ENCODE measurements at places on chromosomes 1 and 21.

DNA sequence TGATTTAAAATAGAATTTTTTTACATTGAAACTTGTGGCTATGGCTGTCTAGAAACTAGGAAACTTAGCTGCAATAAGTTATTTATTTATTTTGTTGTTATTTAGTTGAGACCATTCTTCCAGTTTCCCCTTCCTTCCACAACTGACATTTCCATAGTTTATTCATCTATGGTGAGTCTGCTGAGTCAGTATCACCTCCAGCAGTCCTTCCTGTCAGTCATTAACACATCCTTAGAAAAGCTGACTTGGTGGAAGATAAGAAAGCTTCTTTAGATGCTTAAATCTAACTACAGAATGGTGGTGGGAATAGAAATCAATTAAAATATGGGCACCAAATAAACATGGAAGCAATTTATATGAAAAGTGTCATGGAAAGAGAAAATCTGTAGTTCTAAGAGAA is 714.0 kb downstream of the RWDD3 start:
- DNase-seq: no peak
- no peaks in the 10 kb centered on the region for H3K27me3 ChIP-seq
- no peaks in the 10 kb centered on the region for H3K36me3 ChIP-seq
- no peaks in the 10 kb centered on the region for H3K4me1 ChIP-seq

DNA sequence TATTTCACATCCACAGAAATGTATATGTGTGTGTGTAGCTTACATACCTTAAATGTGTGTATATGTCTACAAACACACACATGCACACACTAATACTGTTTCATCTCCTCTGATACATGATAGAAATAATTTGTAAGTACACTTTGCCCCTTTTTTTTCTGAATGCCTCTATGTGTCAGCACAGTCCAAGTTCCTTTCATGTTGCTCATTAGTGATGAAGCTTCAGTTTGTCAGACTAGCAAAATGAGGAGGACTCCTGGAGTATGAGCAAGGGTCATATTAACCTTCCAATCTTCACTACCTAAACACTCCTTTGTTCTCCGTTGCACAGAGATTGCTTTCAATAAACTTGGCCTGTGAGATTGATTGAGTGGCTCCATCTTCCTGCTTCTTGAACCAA is 935.4 kb downstream of the MRPL39 start:
- no peak for DNase-seq
- no peak overlapping the region for H3K4me3 ChIP-seq
- H3K27ac ChIP-seq: no peak overlapping the region
- no peaks in the 10 kb centered on the region for H3K36me3 ChIP-seq
- H3K27me3 ChIP-seq: no peaks in the 10 kb centered on the region
- no peaks in the 10 kb centered on the region for H3K4me1 ChIP-seq

- no peak for DNase-seq
- H3K4me1 ChIP-seq: peaks cover 69% of the 10 kb centered on the region
- H3K4me3 ChIP-seq: no peak overlapping the region
- H3K27me3 ChIP-seq: no peaks in the 10 kb centered on the region
Measured at GRCh38 chr1:110628323-110629105, 22.4 kb upstream of the KCNA2 start.

- no peak overlapping the region for H3K27ac ChIP-seq
- H3K4me1 ChIP-seq: no peaks in the 10 kb centered on the region
- H3K4me3 ChIP-seq: no peak overlapping the region
Measured at GRCh38 chr1:165927169-165927568, 99.8 kb downstream of the UCK2 start.

- H3K27ac ChIP-seq: no peak overlapping the region
- no peak for DNase-seq
- H3K27me3 ChIP-seq: no peaks in the 10 kb centered on the region
- H3K4me3 ChIP-seq: no peak overlapping the region
- peaks cover 12% of the 10 kb centered on the region for H3K4me1 ChIP-seq
Measured at GRCh38 chr1:150210091-150210490, 25.8 kb downstream of the ANP32E start.

GRCh38 chr1:113769601-113769970 is 10.3 kb upstream of the PHTF1 start:
- no peak for DNase-seq
- peaks cover 32% of the 10 kb centered on the region for H3K36me3 ChIP-seq
- H3K4me3 ChIP-seq: no peak overlapping the region
- H3K4me1 ChIP-seq: peaks cover 15% of the 10 kb centered on the region

GRCh38 chr1:30538226-30538992 is 185.0 kb downstream of the MATN1 start:
- H3K27me3 ChIP-seq: no peaks in the 10 kb centered on the region
- no peaks in the 10 kb centered on the region for H3K36me3 ChIP-seq
- H3K4me1 ChIP-seq: no peaks in the 10 kb centered on the region
- no peak for DNase-seq

DNA sequence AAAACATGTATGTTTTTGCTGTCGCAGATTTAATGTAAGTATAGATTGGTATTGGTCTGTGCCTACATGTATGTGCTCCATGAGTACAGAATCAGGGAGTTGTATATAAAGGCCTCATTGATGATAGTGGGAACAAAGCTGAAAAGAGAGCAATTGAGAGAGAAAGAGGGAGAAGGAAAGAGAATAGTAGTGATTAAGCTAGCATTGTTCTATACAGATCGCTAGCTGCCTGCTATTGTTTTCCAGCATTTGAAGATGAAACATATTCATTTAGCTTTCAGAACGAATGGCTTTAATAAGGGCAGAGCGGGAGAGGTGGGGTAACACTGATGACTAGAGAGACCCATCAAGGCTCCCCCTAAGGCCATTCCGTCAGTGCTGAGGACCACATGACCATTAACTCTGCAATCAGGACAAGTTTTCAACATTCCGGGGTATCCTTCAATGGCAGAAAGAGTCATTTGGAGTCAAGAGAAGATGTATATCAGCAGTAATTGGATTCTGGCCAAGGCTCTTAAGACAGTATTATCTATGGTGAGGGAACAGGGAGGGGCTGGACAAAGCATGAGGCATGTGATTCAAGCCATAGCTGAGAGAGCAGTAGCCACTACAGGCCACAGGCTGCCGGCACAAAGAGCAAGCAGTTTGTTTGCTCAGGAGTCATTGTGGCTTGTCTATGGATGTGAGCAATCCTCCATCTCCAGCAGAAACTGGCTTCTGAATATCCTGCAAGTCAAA is 176.5 kb downstream of the PBX1 start:
- H3K27ac ChIP-seq: no peak overlapping the region
- H3K4me3 ChIP-seq: no peak overlapping the region
- DNase-seq: no peak
- H3K4me1 ChIP-seq: no peaks in the 10 kb centered on the region
- H3K27me3 ChIP-seq: no peaks in the 10 kb centered on the region
- H3K36me3 ChIP-seq: no peaks in the 10 kb centered on the region

GRCh38 chr1:27552911-27553420 is 51.0 kb downstream of the AHDC1 start:
- no peaks in the 10 kb centered on the region for H3K27me3 ChIP-seq
- peaks cover 17% of the 10 kb centered on the region for H3K4me1 ChIP-seq
- no peak overlapping the region for H3K4me3 ChIP-seq
- no peak for DNase-seq
- H3K36me3 ChIP-seq: no peaks in the 10 kb centered on the region
- no peak overlapping the region for H3K27ac ChIP-seq

DNA sequence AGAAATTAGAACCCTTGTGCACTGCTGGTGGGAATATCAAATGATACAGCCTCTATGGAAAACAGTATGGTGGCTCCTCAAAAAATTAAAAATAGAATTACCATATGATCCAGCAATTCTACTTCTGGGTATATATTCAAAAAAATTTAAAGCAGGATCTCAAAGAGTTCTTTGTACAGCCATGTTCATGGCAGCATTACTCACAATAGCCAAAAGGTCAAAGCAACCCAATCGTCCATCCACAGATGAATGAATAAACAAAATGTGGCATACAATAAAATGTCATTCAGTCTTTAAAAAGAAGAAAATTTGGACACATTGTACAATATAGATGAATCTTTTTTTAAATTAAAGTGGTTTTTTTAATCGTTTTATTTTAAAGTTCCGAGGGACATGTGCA is 36.3 kb upstream of the ERG start:
- no peak overlapping the region for H3K27ac ChIP-seq
- H3K27me3 ChIP-seq: no peaks in the 10 kb centered on the region
- DNase-seq: no peak
- H3K4me1 ChIP-seq: no peaks in the 10 kb centered on the region

DNA sequence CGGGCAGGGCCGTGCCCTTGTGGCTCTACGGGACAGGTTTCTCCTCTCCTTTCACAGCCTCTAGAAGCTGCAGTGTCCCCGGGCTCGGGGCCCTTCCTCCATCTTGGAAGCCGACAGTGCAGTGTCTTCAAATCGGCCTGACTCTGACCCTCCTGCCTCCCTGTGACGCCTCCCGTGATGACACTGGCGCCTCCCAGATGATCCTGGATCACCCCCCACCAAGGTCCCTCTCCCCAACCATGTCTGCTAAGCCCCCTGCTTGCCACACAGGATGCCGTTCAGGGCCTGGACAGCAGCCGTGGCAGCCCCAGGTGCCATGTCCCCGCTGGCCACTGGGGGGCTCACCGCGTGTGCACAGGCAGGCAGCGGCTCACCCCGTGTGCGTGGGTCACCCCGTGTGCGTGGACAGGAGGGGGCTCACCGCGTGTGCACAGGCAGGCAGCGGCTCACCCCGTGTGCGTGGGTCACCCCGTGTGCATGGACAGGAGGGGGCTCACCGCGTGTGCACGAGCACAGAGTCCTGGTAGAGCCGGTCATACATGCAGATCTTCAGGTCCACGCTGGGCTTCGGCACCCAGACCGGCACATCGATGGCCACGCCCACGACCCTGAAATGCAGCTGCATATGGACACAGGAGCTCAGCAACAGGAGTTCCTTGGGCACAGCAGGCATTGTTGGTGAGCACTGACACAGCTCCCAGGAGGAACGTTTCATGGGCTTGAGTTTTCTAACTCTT is 24.9 kb upstream of the TMEM52 start:
- H3K27me3 ChIP-seq: no peaks in the 10 kb centered on the region
- peaks cover 4% of the 10 kb centered on the region for H3K4me1 ChIP-seq
- H3K27ac ChIP-seq: no peak overlapping the region
- H3K36me3 ChIP-seq: no peaks in the 10 kb centered on the region
- DNase-seq: no peak

GRCh38 chr1:65266476-65266875 is 42.9 kb upstream of the DNAJC6 start:
- no peak overlapping the region for H3K27ac ChIP-seq
- peaks cover 4% of the 10 kb centered on the region for H3K27me3 ChIP-seq
- H3K36me3 ChIP-seq: no peaks in the 10 kb centered on the region
- H3K4me3 ChIP-seq: no peak overlapping the region

DNA sequence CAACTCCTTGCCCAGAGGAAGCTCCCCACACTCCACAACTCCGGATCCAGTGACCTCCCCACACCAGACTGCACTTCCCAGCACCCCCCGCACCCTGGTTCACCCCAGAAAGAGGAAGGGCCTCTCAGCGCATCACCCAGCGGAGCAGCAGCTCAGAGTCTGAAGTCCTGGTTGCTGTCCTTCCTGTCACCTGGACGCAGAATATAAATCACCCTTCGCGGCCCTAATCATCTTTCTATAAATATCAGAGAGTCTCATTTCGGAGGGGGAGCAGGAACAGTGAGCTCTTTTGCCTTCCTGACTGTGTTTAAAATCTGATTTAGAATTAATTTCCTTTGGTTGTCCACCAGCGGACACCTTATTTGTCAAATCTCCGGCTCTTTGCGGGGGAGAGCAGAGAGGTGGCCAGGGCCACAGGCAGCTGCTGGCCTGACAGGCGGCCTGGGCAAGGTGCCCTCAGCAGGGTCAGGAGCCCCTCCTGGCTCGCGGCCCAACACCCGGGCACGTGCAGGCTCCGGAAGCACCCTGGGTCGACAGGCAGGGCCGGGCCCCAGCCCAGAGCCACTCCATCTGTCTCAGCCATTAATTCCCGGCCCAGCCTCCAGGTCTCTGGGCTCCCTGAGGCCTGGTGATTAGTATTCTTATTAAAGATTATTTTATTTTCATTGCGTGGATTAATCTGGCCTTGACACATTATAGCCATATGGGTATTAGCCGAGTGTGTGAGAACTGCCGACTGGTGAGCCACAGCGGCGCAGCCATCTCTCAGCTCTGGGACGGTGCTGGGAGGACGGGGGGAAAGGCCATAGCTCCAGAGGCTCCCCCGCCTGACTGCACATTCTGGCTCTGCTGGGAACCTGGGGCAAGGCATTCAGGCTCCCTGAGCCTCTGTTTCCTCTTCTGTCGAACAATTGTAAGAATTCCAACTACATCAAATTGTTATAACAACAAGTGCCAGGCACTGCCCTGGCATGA is 19.7 kb downstream of the EPHA8 start:
- no peak overlapping the region for H3K4me3 ChIP-seq
- H3K27me3 ChIP-seq: no peaks in the 10 kb centered on the region
- no peaks in the 10 kb centered on the region for H3K36me3 ChIP-seq
- no peaks in the 10 kb centered on the region for H3K4me1 ChIP-seq

- H3K27me3 ChIP-seq: no peaks in the 10 kb centered on the region
- no peaks in the 10 kb centered on the region for H3K36me3 ChIP-seq
- H3K4me1 ChIP-seq: peaks cover 30% of the 10 kb centered on the region
- H3K27ac ChIP-seq: no peak overlapping the region
- no peak overlapping the region for H3K4me3 ChIP-seq
- DNase-seq: peak; percentile 34
Measured at GRCh38 chr1:36609241-36610027, 126.7 kb upstream of the CSF3R start.

- H3K27me3 ChIP-seq: no peaks in the 10 kb centered on the region
- no peak overlapping the region for H3K4me3 ChIP-seq
- peaks cover 59% of the 10 kb centered on the region for H3K4me1 ChIP-seq
- H3K27ac ChIP-seq: no peak overlapping the region
- no peak for DNase-seq
Measured at GRCh38 chr1:16153096-16153998, 2.5 kb downstream of the EPHA2 start.

GRCh38 chr1:59414406-59415133 is 117.7 kb downstream of the FGGY start:
- no peak overlapping the region for H3K4me3 ChIP-seq
- H3K4me1 ChIP-seq: no peaks in the 10 kb centered on the region
- no peaks in the 10 kb centered on the region for H3K27me3 ChIP-seq
- no peaks in the 10 kb centered on the region for H3K36me3 ChIP-seq
- no peak for DNase-seq

DNA sequence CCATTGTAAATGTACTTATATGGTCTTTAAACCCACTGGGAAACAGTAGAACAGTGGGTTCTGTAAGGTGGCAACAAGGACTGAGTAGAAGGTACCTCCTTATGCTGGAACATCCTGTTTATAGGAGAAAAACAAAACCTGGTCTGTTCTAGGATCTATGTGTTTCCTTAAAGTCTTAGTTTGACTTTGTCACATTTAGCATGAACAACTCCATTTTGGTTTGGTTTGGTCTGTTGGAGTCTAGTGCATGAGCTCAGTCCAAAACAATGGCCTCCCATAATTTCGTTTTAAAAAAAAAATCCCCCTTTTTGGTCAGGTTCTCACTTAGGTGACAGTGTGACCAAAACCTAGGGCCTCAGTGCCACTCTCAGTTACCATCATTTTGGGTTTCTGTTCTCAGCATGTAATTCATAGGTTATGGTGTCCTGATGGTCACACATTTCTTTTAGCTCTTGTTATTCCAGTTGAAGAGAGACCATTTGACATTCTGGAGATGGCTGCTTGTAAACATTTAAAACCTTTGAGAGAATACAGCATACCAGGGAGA is 66.4 kb upstream of the IL12RB2 start:
- H3K4me3 ChIP-seq: no peak overlapping the region
- H3K36me3 ChIP-seq: no peaks in the 10 kb centered on the region
- no peaks in the 10 kb centered on the region for H3K4me1 ChIP-seq
- H3K27ac ChIP-seq: no peak overlapping the region

Measured in CD4-positive, alpha-beta memory T cell (primary cell).